Left ventricle myocardium inferior (tissue), 1 donor: ENCODE measurements at places on chromosomes 4 and X.

GRCh38 chrX:40778861-40779575 is 43.7 kb upstream of the MED14 start:
- DNase-seq: no peak

DNA sequence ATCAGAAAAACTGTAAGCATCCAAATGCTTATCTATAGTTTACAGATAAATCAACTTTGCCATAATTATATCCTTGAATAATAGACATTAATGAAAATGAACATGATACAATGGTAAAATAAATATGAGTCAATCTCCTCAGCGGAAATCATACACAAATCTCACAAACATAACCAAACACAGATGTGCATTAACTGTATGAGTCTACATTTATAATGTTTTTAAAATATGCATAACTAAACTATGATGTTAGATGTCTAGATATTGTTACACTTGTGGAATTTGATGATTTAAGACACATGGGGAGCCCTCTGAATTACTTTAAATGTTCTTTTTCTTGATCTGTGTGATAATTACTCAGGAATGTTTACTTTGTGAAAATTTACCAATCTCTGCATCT is 951.2 kb downstream of the TECRL start:
- no peak for DNase-seq

DNA sequence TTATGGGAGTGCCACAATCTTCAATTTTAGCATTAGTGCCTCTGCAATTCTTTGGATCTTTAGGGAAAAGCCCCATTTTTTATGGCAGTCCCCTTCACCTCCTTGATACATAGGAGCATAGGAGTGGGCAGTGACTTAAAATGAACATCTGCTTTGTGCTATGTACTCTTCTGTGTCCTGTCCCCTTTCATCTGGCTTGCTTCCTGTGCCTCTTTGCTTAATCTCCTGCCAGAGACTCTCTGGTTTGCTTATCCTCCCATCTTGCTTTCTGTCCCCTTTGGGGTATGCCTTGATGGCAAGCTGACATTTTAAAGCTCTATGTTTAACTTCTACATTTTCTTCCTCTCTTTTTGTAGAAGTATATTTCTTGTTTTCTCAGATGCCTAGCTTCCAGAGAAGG is 12.3 kb downstream of the PGK1 start:
- DNase-seq: no peak

GRCh38 chr4:26235500-26235899 is 85.3 kb upstream of the RBPJ start:
- DNase-seq: peak; percentile 33

- peak; percentile 24 for DNase-seq
Measured at GRCh38 chr4:30714408-30715031, 5.6 kb upstream of the PCDH7 start.

DNA sequence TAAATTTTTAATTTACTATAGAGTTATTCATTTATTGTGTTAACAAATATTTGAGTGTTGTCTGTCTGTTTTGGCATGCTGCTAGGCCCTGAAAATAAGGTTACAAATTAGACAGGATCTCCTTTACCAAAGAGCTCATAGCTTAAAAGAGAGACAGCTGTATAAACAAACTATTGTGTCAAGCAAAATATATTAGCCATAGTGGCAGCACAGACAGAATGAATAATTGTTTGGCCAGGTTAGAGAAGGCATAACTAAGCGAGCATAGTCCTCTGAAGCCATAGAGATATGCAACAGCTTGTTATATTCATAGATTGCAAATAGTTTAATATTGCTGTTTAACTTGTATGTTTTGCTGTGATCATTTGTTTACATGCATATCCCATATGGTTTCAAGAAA is 66.7 kb upstream of the NDUFC1 start:
- no peak for DNase-seq

DNA sequence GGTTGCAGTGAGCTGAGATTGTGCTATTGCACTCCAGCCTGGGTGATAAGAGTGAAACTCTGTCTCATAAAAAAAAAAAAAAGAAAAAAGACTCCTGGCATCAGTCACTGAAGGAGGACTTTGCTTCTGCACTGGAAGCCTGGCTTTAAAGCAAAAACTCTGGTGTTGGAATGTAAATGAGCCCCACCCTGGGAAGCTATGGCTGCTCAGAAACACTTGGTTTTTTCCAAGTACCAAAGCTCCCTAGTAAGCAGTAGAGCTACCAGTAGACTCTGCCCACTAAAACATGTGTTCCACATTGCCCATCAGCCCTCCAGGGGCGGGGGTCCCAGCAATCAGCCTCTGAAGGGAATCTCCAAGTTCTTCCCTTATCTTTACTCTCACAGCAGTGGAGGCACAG is 154.4 kb downstream of the SHROOM3 start:
- DNase-seq: no peak

- DNase-seq: no peak
Measured at GRCh38 chrX:49282647-49283011, 13.0 kb downstream of the PPP1R3F start.

DNA sequence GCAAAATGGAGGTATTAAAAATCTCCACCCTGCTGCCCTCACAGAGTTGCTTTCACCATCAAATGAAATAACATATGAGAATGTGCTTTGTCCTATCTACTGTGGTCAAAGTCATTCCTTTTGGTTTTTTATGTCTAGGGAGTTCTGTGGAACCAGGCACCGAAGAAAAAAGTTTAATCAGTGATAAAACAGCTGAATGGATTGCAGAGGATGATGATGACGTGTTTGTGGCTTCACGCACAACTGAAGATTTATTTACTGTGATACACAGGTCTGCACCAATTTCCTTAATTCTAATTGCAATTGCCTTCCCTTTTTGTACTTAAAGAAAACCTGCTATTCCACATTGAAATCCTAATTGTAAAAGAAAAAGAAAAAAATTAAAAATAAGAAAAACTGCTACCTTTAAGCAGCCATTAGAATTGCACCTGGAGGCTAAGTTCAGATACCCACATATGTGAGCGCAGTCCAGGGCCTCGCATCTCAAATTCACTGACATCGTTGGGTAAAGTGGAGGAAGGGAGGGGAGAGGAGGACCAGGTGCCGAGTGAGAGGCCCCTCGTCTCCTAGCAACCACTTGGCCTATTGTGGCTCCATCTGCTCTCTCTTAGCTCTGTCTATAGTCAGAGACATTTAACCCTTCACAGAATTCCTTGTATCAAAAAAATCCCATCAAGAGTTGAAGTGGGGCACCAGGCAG is 10.5 kb upstream of the RTL5 start:
- no peak for DNase-seq

DNA sequence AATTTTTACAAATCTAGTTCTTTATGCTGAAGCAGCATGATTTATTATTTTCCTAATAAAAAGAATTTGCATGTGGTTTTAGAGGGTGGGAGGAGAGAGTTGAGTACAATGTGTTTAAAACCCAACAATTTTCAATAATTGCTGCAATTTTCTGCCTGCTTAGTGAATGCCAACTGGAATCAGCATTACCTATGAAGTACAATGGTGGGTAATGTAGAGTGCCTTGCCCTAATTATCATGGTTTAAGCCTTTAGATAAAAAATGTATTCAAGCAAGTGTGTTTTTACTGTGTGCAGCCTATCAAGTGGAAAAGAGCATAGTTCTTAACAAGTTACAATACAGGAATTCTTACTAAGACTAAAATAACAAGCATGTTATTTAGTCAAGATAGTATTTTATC is 77.9 kb upstream of the ANKRD50 start:
- no peak for DNase-seq

DNA sequence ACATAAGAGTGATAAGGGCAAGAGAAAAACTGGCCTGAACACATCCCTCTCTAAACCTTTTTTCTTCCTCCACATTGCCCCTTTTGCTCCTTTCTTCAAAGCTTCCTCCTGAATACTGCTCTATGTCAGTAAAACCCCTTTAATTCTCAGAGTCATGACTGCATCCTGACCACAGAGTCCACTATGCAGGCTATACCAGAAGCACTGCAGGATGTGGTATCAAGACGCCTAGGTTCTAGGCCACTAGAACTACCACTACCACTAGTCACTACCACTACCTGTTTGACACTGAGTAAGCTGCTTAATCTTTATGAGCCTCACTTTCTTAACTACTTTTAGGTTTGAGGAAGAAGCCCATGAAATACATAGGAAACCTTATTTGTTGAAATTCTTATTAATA is 38.7 kb downstream of the ARHGEF9 start:
- DNase-seq: no peak

GRCh38 chr4:120847019-120847582 is 75.4 kb downstream of the PRDM5 start:
- DNase-seq: no peak

DNA sequence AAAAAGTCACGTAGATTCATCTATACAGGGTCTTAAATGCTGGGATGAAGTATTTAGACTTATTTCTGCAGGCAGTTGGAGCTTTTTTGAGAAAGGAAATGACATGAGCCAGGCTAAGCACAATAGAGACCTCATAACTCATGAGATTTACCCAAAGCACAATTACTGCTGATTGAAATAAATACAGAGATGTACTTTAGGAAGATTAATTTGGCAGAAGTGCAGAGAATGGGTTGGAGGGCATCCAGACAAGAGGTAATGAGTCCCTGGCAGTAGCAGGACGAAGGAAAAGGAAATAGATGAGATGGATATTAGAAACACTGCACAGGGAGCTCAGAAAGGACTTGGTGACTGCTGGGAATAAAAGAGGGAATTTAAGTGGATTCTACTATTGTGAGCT is 129.1 kb downstream of the SHROOM4 start:
- DNase-seq: no peak

DNA sequence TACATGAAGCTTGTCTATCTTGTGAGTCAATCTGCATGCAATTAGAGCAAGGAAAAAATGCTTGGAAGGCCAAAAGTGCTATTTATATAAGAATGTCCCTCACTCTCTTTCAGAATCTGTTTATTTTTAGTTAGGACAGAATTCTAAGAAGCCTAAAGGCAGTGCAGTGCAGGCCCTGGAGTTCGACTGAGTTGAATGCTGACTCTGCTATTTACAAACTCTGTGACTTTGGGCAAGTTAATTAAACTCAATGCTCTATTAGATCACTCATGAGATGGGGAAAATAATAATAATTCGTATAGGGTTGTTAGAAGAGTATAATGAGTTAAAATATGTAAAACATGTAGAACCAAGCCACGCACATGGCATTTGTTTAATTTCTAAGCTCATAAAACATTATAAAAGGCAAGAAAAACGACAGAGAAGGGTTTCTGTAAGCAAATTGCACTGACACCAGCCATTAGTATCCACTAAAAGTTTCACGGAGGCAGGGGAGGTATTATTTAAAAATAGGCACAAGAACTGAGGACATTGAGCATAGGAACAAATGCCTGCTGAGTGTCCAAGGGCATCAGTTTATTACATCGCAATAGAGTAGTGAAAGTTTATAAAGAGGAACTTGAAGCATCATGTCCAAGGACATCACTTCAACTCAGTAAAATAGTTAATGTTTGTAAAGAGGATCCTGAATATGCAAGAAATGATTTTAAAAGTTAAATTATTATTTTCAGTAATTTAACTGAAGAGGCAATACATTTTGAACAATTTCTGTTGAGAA is 115.0 kb upstream of the INPP4B start:
- no peak for DNase-seq

DNA sequence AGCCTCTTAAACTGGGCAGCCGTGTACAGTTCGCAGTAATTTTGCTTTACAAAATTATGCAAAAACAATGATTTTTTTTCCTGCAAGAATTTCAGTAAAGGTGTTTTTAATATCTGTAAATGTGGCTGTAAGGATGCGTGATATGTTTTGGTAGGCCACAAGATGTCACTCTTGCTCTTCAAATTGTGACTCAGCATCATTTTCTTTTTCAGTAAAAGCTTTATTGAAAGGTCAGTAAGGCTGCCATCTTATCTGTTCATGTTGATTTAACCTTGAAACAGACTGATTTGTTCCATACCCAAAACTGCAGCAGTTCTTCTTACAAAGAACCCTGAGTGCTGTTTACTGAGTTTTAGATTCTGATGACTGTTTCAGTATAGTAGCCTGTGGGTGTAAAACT is 39.9 kb downstream of the TXLNG start:
- DNase-seq: no peak

DNA sequence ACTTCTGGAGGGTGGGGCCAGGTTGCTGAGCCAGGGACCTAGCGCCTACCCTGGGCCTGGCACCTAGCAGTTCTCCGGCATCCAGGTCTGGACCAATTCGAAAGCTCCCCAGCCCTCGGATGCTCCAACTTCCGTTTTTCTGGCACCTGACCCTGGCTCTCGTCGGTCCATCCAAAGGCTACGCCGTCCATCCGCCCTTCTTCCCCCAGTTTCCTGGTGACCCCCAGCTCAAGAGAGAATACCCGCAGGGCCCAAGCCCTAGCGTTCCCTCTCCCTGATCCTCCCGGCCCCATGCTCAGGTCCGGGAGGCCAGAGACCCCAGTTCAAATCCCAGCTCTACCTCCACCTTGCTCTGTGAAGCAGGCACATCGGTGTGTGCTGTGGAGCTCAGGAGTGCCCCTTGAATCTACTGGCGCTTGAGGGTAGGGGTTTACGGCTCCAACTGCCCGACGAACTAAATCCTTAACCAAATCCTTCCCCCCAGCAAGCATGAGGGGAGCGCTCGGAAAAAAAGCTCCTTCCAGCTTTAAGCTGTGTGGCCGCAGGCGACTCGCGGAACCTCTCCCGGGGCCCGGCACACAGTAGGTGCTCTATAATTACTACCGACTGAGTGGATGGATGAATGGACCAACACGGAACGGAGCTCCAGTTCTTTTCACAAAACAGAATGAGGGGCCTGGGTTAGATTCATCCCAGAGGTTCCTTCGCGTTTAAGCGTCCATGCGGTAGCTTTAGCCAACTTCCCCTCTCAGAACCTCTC is 1.1 kb downstream of the CRMP1 start:
- DNase-seq: no peak

DNA sequence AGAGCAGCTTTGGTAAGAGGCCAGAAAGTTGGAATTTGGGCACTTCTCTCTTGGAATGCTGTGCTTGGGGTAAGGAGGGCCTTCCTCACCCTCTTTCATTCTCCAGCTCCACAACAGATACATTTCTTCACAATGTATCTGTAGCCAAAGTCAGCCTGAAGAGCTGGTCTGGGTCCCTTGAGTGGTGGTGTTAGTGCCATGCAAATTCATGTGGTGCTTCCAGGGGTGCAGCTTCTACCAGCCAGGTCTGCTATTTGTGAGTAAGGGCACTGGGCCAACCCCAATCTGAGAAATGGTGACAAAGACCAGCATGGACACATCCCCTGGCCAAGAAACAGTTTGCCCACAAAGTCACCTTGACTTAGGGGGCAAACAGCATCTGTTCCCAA is 17.8 kb downstream of the AMER1 start:
- no peak for DNase-seq

GRCh38 chrX:153502131-153502530 is 7.4 kb downstream of the BGN start:
- no peak for DNase-seq

GRCh38 chr4:158410272-158410671 is 111.4 kb upstream of the RXFP1 start:
- no peak for DNase-seq
